ENCODE measurements at places on chromosomes 12 and 14.

GRCh38 chr12:109594556-109595317 lies 21.1 kb downstream of the MVK start:
- no peak for DNase-seq

- no peak for DNase-seq
These were observed 990.2 kb upstream of the ATXN7L3B start for GRCh38 chr12:73547421-73547820.

DNA sequence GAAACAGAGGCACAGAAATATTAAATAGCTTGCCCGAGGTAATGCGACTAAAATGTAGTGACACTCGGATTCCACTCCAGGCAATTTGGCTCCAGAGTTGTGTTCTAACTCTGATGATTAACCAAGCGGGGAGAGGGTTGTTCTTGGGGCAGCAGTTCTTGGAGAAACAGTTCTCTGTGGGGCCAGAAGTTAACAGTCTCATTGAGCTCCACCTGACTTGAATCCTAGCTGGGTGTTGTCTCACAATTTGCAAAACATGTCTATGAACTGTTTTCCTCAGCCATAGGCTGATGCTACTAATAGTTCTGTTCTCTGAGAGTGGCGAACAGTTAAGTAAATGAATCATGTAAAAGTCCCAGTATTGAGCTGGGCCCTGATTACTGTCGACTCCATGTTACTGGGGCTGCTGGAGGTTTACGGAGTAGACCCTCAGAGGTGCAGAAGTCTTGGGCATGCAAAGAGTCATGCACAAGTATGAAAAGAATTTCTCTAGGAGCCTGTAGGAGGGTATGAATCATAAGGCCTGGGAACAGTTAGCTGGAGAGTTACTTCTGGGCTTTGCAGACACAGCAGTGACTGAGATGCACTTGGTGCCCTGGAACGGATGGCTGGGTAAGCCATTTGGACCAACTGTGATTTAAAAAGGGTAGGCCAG lies 15.4 kb upstream of the NIN start:
- no peak for DNase-seq

- DNase-seq = no peak
These were observed 187.0 kb downstream of the EPS8 start for GRCh38 chr12:15602051-15602672.

DNA sequence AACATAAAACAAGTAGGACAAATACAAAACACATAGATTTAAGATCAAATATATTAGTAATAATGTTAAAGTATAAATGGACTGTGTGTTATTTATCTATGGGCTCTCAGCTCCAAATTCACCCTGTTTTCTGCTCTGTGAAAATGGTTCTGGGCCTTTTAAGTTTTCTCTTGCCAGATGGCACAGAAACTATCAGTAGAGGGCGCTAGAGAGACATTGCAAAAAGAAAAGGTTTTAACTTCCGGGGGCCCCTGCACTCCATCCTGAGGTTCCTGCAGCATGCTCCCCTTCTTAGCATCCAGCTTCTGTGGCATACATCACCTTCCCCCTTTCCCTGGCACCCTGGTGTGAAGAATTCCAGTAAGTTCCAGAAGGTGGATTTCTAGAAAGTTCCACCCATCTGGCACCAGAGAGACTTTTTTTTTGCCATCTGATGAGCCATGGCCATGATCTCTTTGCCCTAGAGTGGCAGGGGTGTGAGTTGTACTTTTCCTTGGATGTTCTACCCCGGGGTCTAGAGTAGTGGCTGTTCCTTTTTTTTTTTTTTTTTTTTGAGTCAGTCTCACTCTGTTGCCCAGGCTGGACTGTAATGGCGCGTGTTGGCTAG lies 29.3 kb downstream of the ZCRB1 start:
- no peak for DNase-seq

DNA sequence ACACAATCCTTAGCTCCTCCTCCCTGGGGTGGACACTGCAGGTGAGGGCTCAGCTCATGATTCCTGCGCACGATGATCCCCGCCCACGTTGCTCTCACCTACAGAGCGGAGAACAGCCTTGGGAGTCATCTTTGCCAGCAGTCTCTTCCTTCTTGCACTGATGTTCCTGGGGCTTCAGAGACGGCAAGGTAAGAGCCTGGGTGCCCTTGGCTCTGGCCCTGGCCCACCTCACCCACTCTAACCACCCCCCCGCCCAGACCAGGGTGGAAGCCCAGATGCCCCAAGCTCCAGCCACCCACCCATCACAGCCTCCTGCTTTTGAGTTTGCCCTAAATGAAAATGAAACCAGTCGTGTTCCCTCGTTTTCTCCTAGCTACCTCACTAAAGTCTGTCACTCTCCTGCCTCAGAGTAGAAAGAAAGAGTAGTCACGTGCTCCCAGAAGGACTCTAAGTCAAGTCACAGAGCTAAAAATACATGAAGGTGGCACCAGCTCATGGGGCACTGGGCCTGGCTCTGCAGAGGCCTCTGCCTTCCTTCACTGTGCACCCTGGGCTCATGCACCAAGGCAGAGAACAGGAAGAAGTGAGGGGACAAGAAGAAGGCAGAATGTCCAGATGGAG lies 9.0 kb downstream of the TAPBPL start:
- peak; percentile 39 for DNase-seq

DNA sequence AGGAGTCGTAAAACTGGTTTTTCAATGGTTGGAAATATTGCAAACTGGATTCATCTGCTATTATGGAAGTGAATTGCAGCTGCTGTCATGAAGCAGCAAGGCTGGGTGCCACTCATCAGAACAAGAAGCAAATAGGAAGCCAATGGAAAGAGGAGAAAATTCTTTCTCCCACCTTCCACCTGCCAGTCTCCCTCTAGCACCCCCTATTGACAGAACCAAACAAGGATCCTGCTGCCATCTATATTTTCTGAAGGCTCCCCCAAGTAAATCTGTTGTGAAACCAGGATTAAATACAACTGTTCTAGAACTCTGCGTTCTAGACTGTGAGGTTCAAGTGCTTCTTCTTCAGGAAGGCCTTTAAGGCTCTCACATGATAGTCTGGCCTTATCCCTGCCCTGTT lies 286.6 kb downstream of the AACS start:
- DNase-seq = no peak

GRCh38 chr14:33647385-33647786 lies 303.5 kb downstream of the EGLN3 start:
- no peak for DNase-seq

- DNase-seq = no peak
These were observed 345.8 kb downstream of the TMEM132D start for GRCh38 chr12:129558036-129558435.

DNA sequence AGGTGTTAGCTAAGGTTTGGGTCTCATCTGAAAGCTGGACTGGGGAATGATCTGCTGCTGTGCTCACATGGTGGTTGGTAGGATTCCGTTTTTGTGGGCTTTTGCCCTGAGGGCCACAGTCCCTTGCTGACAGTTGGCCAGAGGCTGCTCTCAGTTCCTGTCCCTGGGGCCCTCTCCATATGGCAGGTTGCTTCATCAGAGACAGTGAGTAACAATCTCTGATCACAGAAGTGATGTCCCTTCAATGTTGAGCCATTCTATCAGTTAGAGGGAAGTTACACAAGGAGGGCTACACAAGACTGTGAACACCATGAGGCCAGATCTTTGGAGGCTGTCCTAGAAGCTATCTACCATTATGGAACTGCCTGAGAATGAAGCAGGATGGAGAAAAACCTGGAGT lies 137.2 kb downstream of the AACS start:
- DNase-seq = no peak

DNA sequence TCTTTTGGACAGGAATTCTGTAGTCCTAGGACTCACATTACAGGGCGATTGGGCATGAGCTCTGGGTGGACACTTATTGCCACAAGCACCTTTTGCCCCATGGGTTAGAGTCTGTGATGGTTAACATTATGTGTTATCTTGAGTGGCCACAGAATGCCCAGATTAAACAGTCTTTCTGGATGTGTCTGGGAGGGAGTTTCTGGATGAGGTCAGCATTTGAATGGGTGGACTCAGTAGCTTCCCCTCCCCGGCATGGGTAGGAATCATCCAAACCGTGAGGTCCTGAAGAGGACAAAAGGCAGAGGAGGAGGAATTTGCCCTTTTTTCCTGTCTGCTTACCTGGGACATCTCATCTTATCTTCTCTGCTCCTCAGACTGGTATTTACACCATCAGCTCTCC lies 85.6 kb downstream of the BMP4 start:
- no peak for DNase-seq

DNA sequence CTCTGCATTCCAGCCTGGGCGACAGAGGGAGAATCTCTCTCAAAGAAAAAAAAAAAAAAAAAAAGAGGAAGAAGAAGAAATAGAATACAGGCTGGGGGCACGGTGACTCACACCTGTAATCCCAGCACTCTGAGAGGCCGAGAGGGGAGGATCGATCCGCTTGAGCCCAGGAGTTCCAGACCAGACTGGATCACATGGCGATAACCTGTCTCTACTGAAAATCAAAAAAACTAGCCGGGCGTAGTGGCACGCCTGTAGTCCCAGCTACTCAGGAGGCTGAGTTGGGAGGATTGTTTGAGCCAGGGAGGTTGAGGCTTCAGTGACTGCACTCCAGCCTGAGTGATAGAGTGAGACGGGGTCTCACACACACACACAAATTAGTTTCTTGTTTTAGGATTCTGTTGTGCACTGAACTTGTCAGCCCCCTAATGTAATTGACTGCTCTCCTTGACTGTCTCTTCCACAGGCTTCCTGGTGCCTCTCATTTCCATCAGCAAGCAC lies 963 bp upstream of the TINF2 start:
- no peak for DNase-seq

- DNase-seq = peak; percentile 64
These were observed at the start of gene CDH24 for GRCh38 chr14:23056956-23057756. CDH24 (minus strand) TSS chr14:23057520; CDS start chr14:23055733, 1,787 bp downstream.

GRCh38 chr12:75650595-75651341 lies 139.4 kb upstream of the KRR1 start:
- no peak for DNase-seq

DNA sequence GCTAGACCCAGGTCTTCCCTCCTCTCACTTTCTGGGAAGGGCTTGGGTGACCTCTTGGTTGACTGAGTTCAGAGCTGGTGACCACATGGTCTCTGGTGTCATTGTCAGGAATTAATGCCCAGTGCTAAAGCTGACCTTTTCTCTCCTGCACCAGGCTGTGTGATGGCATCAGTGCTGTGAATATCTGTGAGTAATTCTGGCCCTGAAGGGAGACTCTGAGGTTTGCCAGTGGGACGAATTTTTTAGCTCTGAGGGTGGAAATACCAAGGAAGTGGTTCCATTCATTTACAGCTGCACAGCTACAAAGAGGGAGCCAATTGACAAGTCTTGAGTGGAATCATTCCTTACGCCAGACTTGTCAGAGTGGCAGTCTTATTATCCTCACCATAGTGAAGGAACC lies 6.2 kb upstream of the KRT86 start:
- no peak for DNase-seq

GRCh38 chr12:68755536-68756243 lies 9.7 kb downstream of the SLC35E3 start:
- no peak for DNase-seq

GRCh38 chr12:27244689-27245488 lies 803 bp downstream of the STK38L start:
- DNase-seq = no peak

GRCh38 chr14:91961297-91962220 lies 14.1 kb upstream of the FBLN5 start:
- no peak for DNase-seq

DNA sequence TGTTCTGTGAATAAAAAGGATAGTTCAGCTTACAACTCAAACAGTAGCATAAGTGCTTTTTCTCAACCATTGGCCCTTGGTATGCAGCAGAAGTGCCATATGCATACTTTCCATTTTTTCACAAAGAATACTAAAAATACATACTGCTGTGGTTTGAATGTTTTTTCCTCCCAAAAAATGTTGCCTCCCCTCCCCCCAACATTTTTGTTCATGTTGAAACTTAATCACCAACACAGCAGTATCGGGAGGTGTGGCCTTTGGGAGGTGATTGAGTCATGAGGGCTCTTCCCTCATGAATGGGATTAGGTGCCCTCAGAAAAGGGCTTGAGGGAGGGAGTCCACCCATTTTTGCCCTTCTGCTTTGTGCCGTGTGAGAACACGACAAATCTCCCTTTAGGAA lies 198.6 kb downstream of the ESR2 start:
- no peak for DNase-seq

DNA sequence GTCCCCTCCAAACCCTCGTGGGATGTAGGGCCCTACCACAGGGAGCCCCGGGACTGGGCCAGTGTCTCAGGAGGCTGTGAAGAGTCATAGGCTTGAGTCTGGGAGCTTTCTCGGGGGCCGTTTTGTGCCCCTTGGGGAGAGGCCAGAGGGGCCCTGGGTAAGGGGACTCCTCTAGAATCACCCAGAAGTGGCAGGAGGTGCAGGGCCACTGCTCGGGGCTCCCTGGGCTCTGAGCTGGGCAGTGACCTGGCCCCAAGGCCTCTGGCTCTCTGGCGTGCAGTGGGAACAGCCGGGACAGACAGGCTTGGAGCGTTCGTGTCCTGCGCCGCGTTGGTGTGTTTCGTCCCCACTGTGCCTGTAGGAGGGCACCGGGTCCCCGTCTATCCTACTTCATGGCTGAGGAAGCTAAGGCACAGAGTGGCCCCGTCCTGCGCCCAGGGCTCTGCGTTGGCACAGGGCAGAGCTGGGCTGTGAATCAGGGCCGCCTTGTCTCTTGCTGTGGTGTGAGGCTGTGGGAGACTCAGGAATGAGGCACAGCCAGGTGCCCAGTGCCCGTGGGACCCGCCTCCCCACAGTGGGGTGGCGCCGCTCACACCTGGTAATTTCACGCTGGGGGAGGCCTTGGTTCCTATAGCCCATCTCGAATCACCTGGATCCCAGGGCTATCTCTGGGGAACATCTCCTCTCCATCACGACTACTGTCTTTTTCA lies 23.8 kb upstream of the KIF26A start:
- no peak for DNase-seq

GRCh38 chr12:120522568-120522967 lies 6.4 kb downstream of the COQ5 start:
- DNase-seq = no peak

DNA sequence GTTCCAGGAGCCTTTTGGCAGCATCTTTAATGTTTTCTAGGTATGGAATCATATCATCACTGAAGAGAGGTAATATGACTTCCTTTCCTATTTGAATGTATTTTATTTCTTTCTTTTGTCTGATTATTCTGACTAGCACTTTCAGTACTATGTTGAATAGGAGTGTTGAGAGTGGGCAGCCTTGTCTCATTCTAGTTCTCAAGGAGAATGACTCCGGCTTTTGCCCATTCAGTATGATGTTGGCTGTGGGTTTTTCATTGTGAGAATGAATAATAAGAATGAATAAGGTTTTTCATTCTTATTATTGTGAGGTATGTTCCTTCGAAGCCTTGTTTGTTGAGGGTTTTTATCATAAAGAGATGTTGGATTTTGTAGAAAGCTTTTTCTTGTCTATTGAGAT lies 98.9 kb downstream of the GPHN start:
- DNase-seq = no peak

Measured in stimulated activated CD4-positive, alpha-beta T cell treated with anti-CD3 and anti-CD28 coated beads, Interleukin-12 subunit alpha, Interleukin-12 subunit beta, amount 100 ng/mL, for 4 hours (primary cell).